ENCODE measurements at places on chromosomes 16 and 17. TPM values are rescaled to one million over a fixed set of nuclear protein-coding genes. Genes with fewer than 3 reads are reported as not detected.

GRCh38 chr16:12317121-12317810 lies 340.7 kb downstream of the SNX29 start:
- no peak for DNase-seq
- no peaks in the 10 kb centered on the region for H3K36me3 ChIP-seq
- no peaks in the 10 kb centered on the region for H3K27me3 ChIP-seq

DNA sequence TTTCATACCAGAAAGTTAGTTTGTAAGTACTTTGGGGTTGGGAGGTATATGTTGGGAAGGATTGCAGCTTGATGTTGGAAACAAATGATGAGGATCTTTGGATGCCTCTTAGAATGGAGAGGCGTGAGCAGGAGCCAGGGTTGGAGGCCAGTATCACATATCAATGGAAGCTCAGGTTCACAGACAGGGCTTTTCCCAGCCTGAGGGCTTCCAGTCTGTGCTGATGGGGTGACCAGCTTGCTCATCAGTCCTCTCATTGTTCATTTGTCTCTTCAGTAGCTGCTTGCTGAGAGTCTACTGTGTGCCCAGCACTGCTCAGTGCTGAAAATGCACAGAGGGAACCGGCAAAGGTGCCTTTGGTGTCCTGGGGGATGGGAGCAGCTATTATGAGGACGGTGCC lies 5.8 kb downstream of the DNAAF1 start:
- H3K27me3 ChIP-seq, result no peaks in the 10 kb centered on the region
- H3K36me3 ChIP-seq, result no peaks in the 10 kb centered on the region
- no peak overlapping the region for H3K27ac ChIP-seq
- H3K4me3 ChIP-seq, result no peak overlapping the region
- DNase-seq, result no peak

GRCh38 chr16:23557779-23558702 lies 514 bp downstream of the UBFD1 start:
- no peaks in the 10 kb centered on the region for H3K27me3 ChIP-seq
- H3K4me1 ChIP-seq, result peaks cover 10% of the 10 kb centered on the region
- H3K36me3 ChIP-seq, result peaks cover 20% of the 10 kb centered on the region
- H3K27ac ChIP-seq, result peak overlapping the region; percentile 89
- no peak for DNase-seq

Gene KRT25
- total RNA-seq, result not detected

Data from Panc1 (cell line).